Amygdala (tissue), 56 donors: ENCODE measurements at places on chromosomes 2 and 18.

DNA sequence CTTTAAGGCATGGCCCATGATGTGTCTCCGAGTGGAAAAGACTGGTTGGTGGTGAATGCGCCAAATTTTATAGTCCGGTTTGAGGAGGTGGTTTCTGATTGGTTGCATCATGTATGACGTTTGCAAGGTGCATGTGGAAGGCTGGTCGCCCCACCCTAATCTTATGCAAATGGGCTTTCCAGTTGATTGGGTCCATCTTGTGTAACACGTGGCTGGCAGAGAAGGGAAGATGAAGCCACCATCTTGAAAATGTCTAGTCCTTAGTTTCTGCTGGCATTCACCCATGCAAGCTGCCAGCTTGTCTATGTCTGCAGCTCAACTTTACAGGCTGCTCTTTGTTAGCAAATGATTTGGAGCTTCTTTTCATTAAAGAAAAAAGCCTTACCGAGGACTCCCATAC, 132.2 kb downstream of the PIK3C3 start:
- DNase-seq: no peak

DNA sequence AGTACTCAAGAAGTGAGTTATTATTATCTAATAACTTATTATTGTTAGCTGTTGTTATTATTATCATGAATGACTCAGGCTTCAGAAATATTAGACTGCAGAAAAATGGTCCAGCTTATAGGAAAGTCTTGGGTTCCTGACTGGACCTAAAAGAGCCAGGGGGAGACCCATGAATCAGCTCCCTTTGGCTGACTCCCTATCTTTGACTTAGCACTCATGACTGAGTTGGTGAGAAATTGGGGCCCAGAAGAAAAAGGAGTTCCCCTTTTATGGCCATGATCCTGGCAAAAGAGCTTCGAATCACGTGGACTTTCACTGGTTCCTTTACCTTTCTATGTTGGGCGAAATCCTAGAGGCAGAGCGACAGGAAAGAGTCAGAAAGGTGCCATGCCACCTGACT, 145.8 kb downstream of the MYO3B start:
- DNase-seq: no peak

GRCh38 chr2:17587469-17587868, 47.0 kb downstream of the VSNL1 start:
- DNase-seq: no peak

- DNase-seq: no peak
Measured at GRCh38 chr2:128820452-128820851, 501.8 kb upstream of the HS6ST1 start.

DNA sequence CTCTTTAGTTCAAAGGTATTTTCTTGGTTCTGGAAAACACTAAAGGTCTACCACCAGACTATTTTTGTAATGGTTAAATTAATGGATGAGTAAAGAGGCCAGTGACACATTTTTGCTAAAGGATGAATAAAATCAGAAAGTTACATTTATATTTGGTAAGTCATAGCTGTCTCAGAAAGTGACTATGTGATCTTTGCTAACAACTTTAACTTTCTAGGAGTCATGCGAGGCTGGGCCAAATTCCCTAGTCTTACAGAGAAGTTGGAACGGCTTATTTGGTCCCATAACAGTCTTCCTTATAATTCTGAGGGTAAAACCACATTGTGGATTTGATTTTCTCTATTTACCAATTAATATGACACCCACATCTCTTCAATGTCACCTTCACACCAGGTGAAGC, 198.1 kb downstream of the PDE1A start:
- DNase-seq: no peak

- no peak for DNase-seq
Measured at GRCh38 chr2:170742896-170743529, 27.2 kb upstream of the ERICH2 start.

- no peak for DNase-seq
Measured at GRCh38 chr2:187102381-187102780, 253.4 kb upstream of the ZSWIM2 start.

- no peak for DNase-seq
Measured at GRCh38 chr2:201707753-201708152, 9.3 kb upstream of the MPP4 start.

GRCh38 chr2:190781604-190782198, 98.9 kb upstream of the GLS start:
- no peak for DNase-seq

DNA sequence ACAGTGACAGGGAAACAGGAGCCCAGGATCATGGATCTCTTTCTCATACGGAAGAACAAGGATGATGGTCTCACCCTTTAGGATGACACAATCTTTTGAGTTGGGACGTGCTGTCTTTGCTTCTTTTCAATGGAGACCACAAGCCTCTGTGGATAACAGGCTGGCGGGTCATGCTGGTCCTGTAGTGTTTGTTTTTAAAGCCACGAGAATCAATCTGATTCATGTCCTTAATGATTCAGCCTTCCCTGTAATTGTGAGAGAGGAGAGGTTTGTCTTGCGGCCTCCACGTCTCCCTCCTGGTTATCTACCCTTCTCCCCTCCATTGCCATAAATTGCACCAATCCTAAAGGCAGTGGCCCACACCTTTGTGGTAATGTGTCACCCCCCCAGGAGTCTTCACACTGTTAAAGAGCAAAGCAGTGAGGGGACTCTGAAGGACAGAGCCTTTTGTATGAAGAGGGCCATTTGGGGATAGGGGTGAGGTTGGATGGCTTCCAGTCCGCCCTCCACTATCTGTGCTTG, 87.7 kb upstream of the TGFA start:
- DNase-seq: no peak

DNA sequence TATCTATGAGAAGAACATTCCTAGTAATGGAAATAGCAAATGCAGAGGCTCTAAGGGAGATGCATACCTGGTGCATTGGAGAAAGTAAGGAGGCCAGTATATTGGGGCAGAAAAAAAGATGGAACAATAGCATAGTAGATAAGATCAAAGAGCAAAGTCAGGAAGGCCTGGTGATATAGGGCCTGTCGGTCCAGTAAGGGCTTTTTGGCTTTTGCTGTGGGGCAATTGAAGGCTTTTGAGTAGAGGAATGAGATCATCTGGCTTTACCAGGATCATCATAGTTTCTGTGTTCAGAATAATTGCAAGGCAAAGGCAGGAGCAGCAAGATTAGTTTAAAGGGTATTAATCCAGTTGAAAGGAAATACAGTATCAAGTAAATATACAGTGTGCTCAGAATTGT, 111.8 kb downstream of the EHBP1 start:
- DNase-seq: no peak

GRCh38 chr2:190695739-190696138, 46.9 kb downstream of the NAB1 start:
- no peak for DNase-seq

GRCh38 chr2:149902081-149902480, 314.5 kb upstream of the MMADHC start:
- no peak for DNase-seq

GRCh38 chr2:148653437-148653836, 8.9 kb downstream of the EPC2 start:
- no peak for DNase-seq

- DNase-seq: no peak
Measured at GRCh38 chr2:45612731-45613130, 1.7 kb upstream of the SRBD1 start.

DNA sequence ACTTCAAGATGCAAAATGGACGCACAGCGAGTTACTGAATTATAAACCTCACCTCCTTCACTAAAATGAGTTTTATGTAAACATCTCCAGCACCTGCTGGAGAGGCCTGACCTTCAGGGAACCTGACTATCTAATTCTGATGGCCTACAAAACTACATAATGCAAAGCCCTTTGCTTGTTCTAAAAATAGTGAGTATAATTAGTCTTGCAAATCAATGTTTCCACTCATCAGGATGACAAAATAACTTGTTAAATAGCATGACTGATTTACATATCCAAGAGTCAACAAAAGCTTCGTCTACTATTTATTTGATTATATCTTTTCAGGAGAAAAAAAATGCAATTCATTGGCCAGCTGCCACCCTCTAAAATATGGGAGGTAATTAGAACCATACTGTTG, 326.3 kb upstream of the MC4R start:
- no peak for DNase-seq

DNA sequence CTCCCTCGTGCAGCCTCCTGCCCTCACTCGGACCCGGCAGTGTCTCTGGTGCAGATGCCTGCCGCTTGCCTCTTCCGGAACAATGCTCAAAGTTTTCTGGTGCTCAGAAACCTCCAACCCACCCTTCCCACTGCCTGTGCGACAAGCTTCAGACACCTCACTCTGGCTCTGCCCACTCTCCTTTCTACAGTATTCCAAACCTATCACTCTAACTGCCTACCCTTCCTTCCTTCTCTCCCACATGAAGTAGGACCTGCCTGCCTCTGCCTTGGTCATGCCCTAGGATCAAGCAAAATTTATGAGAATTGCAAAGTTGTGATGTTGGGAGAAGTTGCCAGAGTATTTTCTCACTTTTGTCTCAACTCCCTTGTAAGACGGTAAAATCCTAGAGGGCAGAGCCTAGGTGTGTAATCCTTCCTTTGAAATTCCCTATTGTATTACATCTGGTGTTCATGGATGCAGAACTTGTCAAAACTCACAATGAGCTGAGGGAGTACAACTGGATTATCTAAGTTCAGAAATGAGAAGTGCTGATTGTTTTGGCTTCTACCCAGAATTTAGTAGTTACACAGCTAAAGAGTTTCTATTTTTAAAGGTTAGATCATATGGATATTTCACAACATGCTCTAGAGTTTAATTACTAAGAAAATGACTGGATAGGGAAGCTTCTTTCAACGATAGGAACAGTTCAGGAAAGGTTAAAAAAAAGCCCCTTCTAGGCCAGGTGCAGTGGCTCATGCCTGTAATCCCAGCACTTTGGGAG, 7.2 kb downstream of the NPC1 start:
- no peak for DNase-seq

GRCh38 chr18:74831571-74832250, 234.0 kb downstream of the ZNF407 start:
- no peak for DNase-seq

GRCh38 chr2:23606968-23607367, 222.0 kb downstream of the KLHL29 start:
- DNase-seq: no peak

DNA sequence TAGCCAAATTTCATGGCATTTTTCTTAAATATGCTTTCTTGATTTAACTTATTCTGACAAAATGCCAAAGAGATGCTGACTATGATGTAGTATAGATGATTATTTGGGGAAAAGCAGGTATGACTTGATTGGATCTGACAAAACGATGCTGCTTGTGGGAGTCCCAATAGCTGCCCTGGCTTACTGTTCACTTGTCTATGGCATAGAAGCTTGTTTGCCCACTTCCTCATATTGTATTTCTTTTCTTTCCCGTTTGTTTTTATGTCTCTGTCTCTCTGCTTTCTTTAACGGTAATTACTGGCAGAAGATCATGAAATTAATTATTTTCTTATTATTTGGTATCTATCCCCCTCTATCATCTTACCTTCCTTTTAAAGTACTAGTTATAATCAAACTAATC, 43.0 kb downstream of the EPC2 start:
- no peak for DNase-seq

- no peak for DNase-seq
Measured at GRCh38 chr2:234676783-234677450, 180.0 kb upstream of the ARL4C start.

- no peak for DNase-seq
Measured at GRCh38 chr2:13698847-13699246, 933.7 kb upstream of the LRATD1 start.

GRCh38 chr2:136765256-136766072, at the start of gene THSD7B:
THSD7B (plus strand) TSS chr2:136765545; CDS start chr2:136882179, 116,634 bp downstream.
- no peak for DNase-seq

GRCh38 chr2:216700088-216700567, 4.8 kb upstream of the IGFBP5 start:
- no peak for DNase-seq

DNA sequence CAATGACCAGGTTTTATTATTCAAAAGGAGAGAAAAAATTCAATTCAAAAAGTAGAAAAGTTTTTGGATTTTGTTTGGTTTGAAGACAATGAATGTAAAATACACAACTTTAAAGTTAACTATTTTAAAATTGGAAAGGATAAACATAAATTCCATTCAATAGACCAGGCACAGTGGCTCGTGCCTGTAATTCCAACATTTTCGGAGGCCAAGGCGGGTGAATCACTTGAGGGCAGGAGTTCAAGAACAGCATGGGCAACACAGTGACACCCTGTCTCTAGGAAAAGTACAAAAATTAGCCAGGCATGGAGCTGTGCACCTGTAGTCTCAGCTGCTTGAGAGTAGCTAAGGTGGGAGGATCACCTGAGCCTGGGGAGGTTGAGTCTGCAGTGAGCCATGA, 54.7 kb downstream of the SCN9A start:
- DNase-seq: no peak

GRCh38 chr2:903223-903900, 47.3 kb upstream of the SNTG2 start:
- DNase-seq: no peak

- no peak for DNase-seq
Measured at GRCh38 chr2:150090031-150090430, 397.4 kb downstream of the RND3 start.

DNA sequence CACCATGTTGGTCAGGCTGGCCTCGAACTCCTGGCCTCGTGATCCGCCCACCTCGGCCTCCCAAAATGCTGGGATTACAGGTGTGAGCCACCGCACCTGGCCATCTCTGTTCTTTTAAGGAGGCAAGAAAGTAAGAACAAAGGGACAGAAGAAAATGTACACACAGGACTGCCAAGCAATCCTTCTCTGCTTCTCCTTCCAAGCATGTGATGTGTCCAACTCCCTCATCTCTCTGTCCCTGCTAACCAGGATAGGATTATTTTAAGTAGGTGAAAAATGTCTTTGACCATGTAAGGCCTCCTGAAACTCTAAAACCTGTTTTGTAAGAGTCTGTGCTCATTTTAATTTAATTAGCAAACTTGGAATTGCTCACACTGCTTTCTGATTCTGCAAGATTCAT, 89.3 kb upstream of the ATL2 start:
- no peak for DNase-seq

- no peak for DNase-seq
Measured at GRCh38 chr2:161839926-161840325, 215.7 kb downstream of the SLC4A10 start.

DNA sequence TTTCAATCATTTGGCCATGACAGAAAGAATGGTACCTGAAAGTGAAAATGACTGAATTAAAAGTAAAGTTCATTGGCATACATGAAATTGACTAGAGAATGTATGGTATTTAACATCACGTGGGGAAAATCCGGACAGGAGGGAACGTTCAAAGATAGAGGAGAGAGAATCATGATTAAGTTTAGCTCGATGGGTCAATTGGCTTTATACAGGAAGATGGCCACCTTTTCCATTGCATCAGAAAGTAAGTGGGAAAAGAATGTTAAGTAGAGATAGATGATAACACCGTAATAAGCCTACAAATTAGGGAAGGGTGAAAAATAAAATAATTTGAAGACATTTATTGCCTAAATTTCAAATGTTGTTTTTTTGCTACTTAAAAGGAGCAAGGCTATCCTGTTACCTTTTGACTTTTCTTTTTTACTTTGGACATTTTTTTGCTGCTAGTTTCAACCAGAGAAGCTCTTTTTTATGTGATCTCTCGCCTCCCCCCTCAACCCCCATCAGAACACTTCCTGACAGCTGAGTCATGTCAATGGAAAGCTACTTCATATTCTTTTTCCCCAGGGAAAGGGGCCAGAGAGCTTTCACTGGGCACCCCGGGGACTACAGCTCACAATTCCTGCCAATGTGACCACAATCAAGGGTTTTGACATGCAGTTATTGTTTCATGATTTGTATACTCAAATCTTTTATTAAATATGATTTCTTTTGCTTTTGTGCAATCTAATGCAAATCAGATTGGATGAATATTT, 767 bp upstream of the CCDC102B start:
- DNase-seq: no peak

GRCh38 chr2:12175323-12175722, 428.9 kb downstream of the LPIN1 start:
- no peak for DNase-seq

- no peak for DNase-seq
Measured at GRCh38 chr2:85199698-85200097, 66.5 kb downstream of the TCF7L1 start.
